ENCODE measurements at places on chromosomes 11 and 22.

- DNase-seq = no peak
These were observed 43.4 kb downstream of the CCDC81 start for GRCh38 chr11:86418106-86418505.

DNA sequence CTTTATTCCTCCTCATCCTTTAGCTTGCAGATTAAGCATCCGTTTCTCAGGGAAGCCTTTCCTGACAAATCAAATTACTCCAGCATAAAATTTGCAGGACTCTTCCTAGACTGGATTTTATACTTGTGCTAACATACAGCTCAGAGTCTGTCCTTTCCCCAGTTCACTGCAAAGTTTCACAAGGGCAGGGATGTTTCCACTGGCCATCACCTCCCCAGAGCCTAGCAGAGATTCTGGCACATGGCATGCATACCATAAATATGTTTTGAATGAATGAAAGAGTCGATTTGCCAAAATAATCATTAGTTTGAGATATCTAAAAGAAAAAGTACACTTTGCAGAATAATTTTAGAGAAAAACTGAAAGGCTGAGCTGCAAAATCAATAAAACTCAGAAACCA lies 10.6 kb downstream of the MSANTD4 start:
- DNase-seq = no peak

- no peak for DNase-seq
These were observed 171.9 kb upstream of the GRK3 start for GRCh38 chr22:25392584-25392983.

- DNase-seq = no peak
These were observed 747.0 kb downstream of the FAM181B start for GRCh38 chr11:81986556-81987161.

DNA sequence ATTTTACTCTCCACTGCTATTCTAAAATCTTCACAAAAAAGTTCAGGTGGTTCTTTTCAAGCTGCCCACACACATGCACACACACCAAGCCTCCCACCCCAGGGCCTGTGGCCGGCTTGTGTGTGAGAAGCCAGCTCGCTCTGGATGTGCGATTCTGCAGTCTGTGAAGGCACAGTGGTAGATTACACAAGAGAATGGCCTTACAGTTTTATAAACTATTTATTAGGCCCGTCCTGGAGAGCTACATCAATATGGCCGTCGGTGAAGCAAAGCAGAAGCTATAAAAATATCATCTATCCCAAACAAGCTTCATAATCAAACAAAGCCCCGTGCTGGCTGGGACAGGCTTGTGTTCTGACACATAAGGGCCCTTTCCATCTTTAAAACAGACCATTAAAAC lies 240.5 kb downstream of the OPCML start:
- no peak for DNase-seq

DNA sequence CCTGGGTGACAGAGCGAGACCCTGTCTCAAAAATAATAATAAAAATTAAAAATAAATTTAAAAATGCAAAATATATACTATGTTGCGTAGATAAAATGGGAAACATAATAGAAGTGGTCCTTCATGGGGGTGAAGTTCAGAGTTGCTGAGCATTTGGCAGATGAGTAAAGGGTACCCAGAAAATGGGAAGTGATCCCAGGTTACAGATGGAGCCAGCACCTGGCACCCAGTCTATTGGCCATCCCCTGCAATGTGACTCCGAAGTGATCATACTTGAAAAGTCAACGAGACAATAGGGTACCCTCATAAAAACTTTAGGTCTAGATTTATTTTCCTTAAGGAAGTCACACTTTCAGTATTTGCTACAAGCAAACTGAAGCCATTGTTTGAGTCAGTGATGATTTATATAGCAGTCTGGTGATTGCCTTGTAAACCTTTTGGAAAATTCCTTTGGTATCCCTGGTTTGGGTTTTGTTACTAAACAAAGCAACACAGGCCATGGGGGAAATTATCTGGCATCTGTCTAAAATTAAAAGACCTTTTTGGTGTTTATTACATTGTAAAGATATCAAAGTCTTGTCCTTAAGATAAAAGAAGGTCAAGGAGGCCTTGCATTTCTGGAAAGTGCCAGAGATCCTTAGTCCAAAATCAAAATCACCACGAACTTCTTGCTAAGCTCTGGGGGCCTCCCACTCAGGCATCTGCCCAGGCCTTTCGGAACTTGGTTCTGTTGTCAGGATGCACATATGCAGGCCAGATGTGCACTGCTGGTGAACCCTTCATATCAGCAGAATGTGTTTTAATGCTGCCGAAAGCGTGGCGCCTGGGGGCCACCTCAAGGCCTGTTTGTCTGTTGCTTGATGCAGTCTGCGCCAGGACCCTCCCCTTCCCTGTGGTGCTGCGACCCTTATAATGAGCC lies 4.3 kb downstream of the SMARCB1 start:
- DNase-seq = no peak

DNA sequence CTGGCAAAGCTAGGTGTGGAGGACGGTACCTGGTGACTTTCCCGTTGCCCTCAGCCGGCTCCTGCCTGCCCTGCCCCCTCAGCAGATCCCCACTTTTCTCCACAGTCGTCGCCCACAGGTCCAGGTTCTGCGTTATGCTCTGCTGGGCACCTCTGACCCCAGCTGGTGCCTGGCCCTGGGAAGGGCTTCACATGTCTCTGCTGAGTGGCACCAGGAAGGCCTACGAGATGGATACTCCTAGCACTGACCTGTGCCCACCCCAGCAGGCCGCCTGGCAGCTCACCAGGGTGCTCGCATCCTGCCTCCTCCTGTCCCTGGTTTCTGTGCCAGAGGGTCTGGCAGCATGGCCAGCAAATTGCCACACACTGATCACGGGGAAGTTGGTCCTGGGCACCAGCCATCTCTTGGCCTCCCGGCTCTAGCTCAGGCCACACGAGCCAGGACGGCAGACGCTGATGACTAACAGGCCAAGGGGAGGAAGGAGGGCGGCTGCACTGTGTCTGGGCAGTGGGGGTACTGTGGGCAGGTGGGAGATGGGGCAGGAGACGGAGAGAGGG lies 13.8 kb downstream of the CARS1 start:
- no peak for DNase-seq
